ENCODE measurements at places on chromosomes 1 and 21.

GRCh38 chr21:25608044-25608737 is 910 bp upstream of the MRPL39 start:
- peak; percentile 77 for DNase-seq

- DNase-seq = no peak
Observed at GRCh38 chr1:98099501-98099900, 178.7 kb upstream of the DPYD start.

DNA sequence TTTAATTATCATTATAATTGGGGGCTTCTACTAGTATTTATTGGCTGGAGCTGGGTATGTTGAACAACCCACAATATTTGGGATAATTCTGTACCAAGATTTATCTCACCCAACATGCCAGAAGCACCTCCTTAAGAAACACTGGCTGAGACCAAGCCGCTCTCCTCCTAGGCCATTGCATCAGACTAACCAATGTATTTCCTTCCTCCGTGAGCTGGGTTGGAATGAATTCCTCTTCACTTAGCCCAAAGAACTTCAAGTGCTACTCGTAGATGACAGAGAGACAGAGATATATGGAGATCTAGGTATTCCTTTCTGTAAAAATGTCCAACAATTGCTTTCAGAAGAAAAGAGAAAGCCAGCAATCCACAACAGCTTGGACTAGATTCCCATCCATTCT is 87.2 kb upstream of the ETS2 start:
- DNase-seq = no peak

DNA sequence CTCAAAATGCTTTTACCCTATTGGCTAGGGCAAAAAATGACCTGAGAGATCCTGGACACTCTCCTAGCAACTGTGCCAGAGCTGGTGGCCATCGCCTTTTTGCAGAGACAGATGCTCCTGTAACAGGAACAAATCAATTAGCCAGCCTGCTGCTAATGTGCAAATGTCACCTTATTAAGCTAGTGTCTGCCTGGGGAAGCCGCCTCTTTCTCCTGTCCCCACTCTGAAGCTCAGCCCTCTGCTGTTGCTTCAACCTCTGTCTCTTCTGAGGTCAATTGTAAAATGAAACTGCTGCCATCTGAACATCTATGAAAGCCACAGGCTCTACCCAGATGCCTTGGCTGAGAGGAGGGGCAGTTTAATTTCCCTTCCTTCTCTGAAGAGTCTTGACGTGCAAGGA is 85.5 kb upstream of the CACNA1E start:
- DNase-seq = no peak

GRCh38 chr1:157944663-157945280 is 48.7 kb upstream of the KIRREL1 start:
- DNase-seq = no peak

DNA sequence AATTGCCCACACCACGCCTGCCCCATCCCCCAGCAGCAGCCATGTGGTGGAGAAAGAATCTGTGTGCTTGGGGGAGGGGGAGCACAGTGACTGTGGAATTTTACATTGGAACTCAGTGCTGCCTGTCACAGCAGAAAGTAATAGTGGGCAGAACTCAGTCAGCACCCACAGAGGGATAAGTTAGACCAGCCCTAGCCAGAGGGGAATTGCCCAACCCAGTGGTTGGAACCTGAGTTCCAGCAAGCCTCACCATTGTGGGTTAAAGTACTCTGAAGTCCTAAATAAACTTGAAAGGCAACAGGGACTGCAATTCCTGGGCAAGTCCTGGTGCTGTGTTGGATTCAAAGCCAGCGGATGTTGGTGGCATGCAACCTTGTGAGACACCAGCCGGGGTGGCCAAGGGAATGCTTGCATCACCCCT is 88.8 kb downstream of the MRPL39 start:
- no peak for DNase-seq

DNA sequence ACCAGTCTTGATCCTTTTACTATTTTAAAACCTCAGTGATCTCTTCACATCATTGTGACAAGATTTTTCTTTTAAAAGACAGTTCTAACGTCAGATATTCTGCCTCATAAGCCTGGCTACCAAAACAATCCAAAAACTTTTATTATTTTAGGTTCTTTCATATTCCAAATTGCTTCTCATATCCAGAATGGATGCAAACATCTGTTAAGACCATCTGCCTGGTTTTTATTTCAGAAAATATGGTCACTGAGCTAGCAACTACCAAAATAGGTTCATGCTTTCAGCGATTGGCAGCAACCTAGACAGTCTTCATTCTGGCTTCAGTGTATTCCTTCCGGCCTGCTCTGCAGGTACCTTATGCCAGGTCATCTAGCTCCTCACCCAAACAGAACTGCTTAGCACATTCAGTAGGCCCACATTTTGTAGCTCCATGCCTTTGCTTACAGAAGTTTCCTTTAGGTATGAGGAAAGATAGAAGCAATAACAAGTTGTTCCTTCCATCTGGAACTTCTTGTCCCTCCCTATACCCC is 59.0 kb upstream of the CACYBP start:
- no peak for DNase-seq

DNA sequence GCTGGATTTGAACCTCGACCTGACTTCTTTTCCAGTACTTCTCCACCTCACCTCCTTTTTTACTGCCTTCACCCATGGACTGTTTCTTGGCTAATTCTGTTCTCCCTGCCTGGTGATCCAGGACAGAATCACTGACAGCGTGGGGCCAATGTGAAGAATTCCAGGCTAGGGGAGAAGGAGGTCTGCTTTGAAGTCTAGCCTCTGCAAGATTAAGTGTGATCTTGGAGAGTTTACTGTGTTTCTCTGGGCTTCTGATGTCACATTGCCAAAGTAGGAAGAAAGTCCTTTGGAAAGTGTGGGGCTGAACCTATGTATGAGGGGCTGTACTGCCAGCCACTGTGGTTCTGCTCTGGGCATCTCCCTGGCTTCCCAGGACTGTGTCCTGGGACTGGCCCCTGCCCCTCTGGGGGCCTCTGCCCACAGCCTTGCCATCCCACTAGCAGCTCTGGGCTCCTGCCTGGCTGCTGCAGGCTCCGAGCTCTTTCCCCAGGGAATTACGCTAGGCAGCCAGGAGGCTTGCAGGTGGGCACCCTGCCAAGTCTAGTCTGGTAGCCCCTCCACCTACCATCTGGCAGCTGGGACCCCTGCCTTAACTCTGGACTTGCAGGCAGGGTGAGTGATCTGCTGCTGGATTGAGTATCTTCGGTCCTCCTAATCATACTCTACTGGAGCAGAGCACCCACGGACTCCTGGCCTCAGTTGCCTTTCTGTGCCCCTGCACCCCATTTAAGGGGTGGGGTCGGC is 52.2 kb downstream of the YARS1 start:
- DNase-seq = no peak

DNA sequence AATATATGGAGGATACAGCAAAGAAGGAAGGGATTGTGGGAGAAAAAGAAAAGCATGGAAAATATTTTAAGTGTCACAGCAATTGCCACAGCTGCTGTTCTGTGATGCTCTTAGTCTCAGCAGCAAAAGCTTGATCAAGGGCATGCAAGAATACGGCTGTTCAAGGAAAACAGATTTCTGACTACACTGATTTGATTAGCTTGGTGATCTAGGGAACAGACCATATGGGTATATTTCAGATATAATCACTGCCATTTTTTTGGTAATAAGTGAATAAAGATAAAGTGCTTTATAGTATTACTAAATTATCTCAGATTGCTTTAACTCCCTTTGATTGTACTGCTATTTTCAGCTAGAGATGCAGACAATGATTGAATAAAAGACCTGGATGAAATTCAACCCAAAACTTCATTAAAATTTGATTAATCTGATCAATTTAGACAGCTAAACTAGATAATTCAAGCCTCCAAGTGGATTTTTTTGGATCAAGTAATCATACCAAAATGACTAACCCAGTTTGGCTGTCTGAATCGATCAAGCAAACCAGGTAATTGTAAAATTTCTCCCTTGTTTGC is 33.3 kb upstream of the LYPLAL1 start:
- DNase-seq = no peak

GRCh38 chr1:94722181-94722580 is 98.0 kb upstream of the SLC44A3 start:
- DNase-seq = no peak

DNA sequence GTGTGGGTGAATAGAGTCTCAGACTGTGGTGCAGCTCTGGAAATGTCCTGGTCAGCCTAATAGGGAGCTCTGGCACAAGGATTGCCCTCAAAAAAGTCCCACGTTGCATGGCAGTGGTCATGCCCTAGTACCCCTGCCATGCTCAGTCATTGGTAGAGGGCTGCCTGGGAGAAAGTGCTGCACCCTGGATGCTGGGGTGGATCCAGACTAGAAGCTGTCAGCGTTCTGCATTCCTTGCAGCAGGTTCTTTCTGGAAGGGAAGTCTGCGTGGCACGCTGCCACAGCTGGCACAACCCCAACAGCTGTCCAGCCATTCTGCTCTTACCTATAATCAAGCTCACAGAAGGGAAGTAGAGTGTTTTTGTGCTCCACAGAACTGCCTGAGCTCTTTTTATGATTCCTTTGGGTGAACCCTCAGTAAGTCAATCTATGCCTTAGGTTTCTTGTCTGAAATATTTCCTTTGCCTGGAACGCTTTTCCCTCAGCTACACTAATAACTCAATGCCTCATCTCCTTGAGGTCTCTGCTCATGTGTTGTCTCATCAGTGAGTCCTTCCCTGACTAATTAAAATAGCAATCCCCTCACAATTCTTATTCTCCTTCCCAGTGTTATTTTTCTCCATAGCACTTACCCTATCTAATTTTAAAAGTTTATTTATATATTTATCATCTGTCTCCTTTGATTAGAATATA is 61.5 kb upstream of the JAK1 start:
- no peak for DNase-seq

- no peak for DNase-seq
Observed at GRCh38 chr1:167090314-167090942, at the start of gene GPA33. TSS of gene GPA33 (minus strand) at chr1:167090377. CDS start at chr1:167090287, 90 bp downstream.

DNA sequence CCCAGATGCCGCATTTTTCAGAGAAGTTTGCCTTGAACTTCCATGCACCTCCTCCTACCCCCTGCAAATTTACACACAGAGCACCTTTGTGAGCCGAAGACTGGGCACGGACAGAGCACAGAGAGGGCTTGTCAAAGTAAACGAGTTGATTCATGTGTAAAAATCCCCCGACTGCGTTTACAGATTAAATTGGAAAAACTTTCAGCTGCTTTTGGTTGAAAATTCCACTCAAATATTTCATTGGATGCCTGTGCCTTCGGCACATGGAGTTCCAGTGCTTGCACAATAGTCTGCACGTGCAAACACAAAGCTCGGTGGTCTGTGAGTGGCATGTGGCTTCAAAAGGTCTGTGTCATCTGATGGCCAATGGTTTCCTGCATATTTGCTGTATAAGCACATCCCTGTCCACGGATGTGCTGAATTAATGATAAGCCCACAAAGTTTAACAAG is 177.5 kb downstream of the SETD4 start:
- DNase-seq = peak; percentile 53

DNA sequence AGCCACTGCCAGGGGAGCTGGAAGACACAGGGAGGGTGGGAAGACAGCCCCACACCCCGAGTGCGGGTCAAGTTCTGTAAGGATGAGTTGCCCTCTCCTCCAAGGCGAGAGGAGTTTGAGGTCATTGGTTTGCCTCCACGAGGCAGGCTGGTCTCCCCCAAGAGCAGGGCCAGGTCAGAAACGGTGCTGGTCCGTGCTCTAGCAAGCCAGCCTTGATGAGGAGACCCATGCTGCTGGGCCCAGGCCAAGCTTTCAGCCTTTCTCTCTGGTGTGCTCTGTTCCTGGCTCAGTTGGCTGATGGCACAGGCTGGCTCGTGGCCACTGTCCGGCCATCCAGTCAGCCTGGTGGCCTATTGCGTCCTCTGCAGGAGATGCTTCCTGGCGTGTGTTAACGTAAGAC is 12.0 kb upstream of the PCBP3 start:
- no peak for DNase-seq

DNA sequence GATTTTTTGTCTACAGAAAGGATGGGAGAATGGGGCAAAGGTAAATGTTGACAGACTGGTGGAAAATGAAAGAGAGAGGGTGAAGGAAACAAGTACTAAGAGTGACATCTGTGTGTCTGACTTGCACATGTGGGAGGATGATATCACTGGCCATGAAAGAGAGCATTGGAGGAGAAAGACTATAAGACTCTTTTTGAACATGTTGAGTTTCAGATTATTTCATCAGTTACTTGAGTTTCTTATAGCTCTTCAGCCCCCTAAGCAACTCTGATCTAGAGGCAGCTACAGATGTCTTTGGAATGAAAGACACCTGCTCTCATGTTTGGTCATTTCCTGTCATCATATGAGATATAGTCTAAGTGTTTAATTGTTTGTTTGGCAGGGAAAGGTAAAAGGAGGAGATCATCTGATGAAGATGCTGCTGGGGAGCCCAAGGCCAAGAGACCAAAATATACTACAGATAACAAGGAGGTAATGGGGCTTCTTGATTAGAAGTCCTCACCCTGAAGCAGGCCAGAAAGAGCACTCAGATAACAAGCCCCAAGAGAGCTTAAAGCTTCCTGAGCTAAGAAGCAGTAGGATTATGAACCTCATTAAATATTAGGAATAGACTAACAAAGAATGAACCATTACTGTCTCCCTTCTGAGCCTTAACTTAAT is 4.5 kb downstream of the POLR3C start:
- DNase-seq = no peak

DNA sequence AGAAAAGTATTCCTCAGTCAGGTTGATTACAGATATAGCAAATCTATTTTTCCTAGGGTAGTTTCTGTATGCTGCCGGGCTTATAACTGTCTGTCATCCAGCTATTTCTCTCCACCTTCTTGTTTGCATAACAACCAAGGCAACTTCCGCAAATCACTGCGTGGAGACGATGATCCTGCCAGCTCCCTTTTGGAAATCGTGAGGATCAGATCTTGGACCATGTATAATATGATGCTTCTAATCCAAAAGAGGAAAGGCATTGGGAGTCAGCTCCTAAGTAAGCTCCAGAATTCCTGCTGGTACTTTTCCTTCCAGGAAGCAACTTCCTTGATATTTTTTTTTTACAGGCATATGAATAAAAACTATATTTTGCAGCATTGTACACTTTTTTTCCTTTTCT is 445 bp upstream of the RGS4 start:
- no peak for DNase-seq

DNA sequence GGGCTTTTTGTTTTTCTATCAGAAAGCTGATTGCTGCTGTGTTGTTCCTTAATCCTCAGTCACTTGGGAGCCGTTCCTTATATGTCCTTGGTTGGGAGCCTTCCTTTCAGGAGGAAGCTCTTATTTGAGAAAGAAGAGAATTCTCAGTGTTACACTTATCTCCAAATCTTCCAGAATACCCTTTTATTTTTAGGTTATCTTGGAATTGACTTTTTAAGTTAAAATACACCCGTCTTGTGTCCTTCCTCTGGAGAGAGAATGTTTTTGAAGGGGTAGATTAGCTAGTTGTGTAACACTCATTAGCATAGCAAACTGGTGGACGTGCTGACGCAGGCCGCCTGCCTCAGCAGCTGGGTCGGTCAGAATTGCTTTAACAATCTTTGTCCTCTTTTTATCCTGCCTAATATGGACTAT is 42.1 kb downstream of the LRRC8B start:
- DNase-seq = no peak

DNA sequence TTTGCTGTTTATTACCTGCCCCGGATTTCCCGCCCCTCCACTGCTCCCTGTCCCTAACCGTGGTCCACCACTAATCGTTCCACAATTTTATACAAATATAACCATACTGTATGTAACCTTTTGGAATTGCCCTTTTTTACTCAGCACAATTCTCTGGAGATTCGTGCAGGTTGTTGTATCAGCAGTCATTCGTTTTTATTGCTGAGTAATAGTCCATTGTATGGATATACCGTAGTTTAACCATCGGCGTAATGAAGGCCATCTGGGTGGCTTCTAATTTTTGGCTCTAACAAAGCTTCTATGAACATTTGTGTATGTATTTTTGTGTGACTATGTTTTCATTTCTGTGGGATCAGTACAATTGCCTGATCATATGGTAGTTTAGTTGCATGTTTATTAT is 50.0 kb downstream of the UCK2 start:
- no peak for DNase-seq

Measured in COLO829 (cell line).